ENCODE measurements at places on chromosomes 6 and 20.

- no peak for DNase-seq
Observed at GRCh38 chr6:109782491-109782999, 91.4 kb downstream of the FIG4 start.

DNA sequence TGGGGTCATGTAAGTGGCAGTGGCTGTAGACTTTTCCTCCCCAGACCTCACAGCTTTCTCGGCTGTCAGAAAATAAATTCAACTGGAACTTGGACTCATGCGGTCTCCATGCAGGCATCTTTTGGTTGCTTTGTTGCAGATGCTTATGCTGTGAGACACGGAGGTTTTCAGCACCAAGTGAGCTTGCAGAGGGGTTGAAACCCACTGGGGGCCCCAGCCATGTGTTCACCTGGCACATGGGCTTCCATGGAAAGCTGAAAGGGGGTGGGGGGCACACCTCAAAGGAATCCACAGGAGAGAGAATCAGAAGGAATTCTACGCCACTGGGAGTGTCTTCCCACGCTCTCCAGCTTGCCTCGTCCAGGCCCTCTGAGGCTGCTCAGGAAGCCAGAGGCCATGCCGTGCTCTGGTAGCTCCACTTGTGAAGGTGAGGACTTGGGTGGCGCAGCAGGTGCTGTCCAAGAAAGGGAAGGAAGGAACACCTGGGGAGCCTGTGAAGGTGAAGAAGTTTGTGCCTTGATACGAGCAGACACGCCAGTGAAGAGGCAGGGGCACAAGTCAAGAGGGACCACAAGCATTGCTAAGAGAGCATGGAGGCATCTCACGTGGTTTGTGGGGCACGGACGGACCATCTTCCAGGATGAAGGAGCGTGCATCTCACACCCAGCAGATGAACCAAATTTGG lies 134.3 kb upstream of the PMEPA1 start:
- no peak for DNase-seq

DNA sequence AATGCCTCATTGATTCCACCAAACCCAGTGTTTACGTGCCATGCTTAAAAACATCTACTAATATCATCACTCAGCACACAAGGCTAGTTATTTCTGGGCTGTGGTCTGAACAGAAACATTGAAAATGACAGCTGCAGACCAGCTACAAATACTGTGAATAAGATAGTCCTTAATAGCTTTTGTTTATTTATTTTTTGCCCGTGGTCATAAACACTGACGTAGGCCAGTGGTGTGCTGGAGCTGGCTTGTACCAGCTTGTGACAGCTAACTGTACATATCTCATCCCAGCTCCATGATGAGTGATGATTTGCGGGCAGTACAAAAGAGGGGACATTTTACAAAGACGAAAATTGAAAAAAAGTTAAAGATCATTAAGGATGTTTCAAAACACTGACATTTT lies 1057.0 kb downstream of the EPHA7 start:
- no peak for DNase-seq

- peak; percentile 16 for DNase-seq
Observed at GRCh38 chr6:78831492-78831891, 35.9 kb upstream of the IRAK1BP1 start.

- peak; percentile 94 for DNase-seq
Observed at GRCh38 chr20:53735536-53736050, 142.0 kb upstream of the ZNF217 start.

DNA sequence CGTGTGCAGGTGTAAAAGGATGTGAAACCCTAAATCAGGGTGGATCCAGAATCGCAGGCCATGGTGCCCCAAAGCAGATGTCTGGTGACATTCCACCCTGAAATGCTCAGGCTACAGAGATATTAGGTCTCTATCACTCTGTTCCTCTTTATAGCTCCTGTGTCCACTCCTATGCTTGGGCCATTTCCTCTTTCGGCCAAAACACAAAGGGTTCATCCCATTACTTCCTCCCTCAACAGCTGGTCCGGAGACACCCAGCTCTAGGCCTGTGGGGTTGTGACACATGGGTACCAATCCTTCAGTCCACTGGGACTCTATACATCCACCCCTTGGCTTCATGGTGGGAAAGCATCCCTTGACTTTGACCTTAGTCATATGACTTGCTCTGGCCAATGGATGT lies 1.7 kb upstream of the SIGLEC1 start:
- no peak for DNase-seq

DNA sequence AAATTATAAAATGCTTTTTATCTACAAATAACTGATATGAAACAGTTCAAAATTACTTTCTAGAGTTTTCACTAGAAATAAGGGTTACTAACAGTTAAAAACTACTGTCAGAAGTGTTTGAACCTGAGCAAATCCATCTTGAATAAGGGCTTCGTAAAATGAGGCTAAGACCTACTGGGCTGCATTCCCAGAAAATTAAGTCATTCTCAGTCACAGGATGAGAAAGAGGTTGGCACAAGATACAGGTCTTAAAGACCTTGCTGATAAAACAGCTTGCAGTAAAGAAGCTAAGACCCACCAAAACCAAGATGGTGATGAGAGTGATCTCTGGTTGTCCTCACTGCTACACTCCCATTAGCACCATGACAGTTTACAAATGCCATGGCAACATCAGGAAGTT lies 93.7 kb downstream of the PLG start:
- DNase-seq, result peak; percentile 0

GRCh38 chr6:135475292-135475886 lies 22.2 kb downstream of the AHI1 start:
- peak; percentile 35 for DNase-seq

DNA sequence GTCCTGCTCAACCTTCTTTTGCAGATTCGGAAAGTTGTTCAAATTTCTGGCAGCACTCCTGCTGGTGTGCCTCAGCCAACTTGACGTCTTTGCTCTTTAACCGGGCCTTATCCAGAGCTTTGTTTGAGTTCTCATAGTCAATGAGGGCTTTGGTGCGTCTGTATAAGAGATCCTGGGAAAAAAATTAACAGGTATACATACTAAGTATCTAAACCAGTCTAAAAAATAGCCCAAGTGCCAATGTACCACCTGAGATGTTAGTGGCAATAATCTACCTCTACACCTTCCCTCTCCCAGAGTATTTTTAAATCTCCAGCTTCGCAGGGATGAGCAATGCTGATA lies 21.1 kb downstream of the SNX5 start:
- DNase-seq, result no peak

DNA sequence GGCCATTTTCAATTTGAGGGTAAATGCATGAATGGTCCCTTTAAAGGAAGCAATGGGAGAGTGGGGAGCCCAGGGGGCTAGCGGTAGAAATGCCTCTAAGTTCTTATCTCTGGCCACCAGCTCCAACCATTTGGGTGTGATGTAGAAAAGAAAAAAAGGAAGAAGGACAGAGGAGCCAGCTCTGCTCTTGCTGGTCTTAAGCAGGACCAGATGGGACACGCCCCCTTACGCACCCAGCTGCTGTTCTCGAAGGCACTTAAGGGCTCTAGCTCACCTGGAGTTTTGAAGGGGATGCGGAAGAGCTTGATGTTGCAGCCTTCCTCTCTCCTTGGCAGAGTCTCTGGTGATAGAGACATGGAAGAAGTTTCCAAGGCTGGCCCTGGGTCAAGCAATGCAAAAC lies 59.5 kb upstream of the RNF144B start:
- no peak for DNase-seq

DNA sequence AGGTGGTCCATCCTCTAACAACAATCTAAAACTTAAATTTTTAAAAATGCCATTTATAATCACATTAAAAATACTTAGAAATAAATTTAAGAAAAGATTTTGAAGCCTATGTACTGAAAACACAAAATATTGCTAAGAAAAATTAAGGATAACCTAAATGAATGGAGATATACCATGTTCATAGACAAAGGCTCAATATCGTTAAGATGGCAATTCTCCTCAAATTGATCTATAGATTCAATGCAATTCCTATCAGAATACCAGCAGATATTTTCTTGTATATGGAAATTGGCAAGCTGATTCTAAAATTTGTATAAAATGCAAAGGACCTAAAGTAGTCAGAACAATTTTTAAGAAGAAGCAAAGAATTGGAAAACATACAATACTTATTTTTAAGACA lies 19.7 kb upstream of the UST start:
- DNase-seq, result no peak

- peak; percentile 22 for DNase-seq
Observed at GRCh38 chr20:25987073-25987927, 290.6 kb upstream of the ZNF337 start.

DNA sequence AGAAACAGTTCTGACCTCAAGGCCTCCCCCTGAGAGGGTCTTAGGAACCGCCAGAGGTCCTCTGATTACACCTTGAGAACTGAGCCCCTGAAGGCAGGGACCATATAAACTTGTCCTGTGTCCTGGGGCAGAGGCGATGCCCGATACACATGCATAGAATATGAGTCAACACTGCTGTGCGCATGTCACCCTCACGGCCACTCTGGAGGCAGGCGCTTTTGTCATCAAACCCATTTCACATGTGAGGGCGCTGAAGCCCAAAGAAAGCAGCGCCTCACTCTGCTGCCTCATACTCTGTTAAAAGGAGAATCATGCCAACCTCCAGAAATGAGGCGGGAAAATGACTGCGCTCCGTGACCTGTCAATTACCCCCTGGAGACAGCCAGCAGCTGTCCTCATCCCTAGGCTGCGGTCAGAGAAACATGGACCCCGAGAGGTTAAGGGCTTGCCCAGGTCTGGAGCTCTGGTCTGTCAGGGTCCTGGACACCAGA lies 158.3 kb downstream of the GRM4 start:
- DNase-seq, result no peak

DNA sequence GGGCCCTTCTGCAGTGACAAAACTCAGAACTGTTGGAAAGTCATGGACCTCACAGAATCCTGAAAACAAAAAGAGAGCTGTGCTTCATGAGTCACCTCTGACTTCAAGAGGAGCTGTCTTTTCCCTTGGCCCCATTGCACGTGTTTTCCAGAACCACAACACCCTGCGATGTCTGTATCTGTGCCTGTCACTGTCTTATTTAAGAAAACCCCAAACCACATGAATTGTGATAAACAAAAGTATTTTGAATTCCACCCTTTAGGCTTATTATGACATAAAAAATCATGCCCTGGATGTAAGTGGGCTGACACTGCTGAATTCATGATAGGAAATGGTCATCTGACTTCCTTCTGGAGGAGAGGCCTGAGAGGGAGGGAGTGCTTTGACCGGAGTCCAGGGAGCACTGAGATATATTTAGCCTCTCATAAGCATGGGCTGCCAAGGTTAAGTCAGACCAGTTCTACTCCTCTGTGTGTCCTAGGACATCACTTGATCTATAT lies 96.4 kb upstream of the DUSP22 start:
- DNase-seq, result no peak

GRCh38 chr6:168384045-168385036 lies 56.6 kb upstream of the SMOC2 start:
- DNase-seq, result no peak

DNA sequence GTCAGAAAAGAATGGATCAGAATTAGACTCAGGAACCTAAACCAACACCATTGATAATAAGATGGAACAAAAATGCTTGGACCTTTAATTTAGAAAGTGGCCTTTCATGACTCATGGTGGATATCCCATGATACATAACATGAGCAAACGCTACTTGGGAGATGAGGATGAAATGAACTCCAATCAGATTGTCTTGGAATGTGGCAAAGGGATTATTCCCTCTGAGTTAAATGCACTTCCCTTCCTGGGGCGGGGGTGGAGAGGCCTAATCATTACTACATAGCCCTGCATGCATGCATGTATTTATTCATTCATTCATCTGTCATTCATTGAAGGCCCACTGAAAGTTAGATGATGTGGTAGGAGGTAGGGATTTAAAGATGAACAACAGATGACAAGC lies 174.0 kb downstream of the AIG1 start:
- no peak for DNase-seq

GRCh38 chr6:154138793-154139192 lies 99.8 kb downstream of the OPRM1 start:
- no peak for DNase-seq

- no peak for DNase-seq
Observed at GRCh38 chr6:159043251-159043650, 1.5 kb downstream of the TAGAP start.

GRCh38 chr6:14108571-14109410 lies 8.8 kb upstream of the CD83 start:
- DNase-seq, result no peak

- DNase-seq, result no peak
Observed at GRCh38 chr6:11380549-11380948, 148.1 kb upstream of the NEDD9 start.

- no peak for DNase-seq
Observed at GRCh38 chr6:39204646-39205244, 24.5 kb downstream of the KCNK5 start.

- no peak for DNase-seq
Observed at GRCh38 chr6:164243949-164244348, 829.4 kb downstream of the QKI start.

DNA sequence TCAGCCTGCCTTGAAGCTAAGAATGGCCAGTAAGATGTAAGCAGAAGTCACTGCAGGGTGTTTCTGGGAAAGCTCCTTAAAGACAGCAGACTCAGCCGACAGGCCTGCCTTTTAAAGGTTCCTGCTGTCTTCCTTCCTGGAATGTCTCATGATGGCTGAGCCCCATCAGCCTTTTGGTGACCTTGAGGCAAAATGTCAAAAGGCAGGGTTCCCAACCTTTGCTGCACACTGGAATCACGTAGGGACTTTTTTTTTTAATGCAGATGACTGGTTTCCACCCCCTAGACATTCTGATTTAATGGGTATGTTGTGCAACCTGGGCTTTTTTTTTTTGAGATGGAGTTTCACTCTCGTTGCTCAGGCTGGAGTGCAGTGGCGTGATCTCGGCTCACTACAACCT lies 11.6 kb downstream of the MDGA1 start:
- DNase-seq, result no peak

GRCh38 chr6:125346201-125346925 lies 44.6 kb upstream of the HDDC2 start:
- peak; percentile 9 for DNase-seq

- DNase-seq, result peak; percentile 84
Observed at GRCh38 chr6:53593001-53593488, 48.1 kb upstream of the GCLC start.

GRCh38 chr6:104995989-104996617 lies 39.2 kb downstream of the LIN28B start:
- peak; percentile 38 for DNase-seq

Data from astrocyte of the spinal cord (primary cell).